Right ventricle myocardium inferior (tissue), 1 donor: ENCODE measurements at places on chromosomes 1 and 21.
A peak's percentile ranks its signal among the peaks of the same experiment; 100 is the strongest.

DNA sequence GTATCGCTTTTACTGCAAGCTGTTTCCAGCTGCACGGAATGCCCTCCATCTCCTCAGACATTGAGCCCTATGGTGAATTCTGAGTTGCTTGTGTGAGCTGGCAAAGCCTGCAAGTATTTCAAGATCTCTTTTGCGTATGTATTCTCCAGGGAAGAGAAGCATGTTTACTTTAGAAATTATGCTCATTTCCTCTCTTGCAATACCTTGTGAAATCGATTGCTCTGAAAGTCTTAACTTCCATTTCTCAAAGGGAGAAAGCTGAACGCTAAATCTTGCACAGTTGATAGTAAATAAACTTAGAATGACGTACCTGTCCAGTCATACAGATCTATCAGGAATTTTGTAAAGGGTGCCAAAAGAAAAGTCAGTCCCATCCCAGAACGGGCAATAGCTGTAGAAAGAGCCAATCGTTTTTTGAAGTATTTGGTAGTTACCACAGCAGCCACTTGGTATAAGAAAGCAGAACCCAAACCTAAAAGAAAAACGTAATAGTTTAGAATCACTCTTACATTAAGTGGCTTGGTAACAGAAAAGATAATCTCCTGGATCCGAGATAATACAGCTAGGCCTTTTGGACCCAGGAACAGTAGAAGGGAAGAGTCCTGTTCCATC is 10.0 kb downstream of the SLC16A4 start:
- DNase-seq, result no peak

- no peak for DNase-seq
Observed at GRCh38 chr1:91796390-91796654, 89.6 kb downstream of the TGFBR3 start.

DNA sequence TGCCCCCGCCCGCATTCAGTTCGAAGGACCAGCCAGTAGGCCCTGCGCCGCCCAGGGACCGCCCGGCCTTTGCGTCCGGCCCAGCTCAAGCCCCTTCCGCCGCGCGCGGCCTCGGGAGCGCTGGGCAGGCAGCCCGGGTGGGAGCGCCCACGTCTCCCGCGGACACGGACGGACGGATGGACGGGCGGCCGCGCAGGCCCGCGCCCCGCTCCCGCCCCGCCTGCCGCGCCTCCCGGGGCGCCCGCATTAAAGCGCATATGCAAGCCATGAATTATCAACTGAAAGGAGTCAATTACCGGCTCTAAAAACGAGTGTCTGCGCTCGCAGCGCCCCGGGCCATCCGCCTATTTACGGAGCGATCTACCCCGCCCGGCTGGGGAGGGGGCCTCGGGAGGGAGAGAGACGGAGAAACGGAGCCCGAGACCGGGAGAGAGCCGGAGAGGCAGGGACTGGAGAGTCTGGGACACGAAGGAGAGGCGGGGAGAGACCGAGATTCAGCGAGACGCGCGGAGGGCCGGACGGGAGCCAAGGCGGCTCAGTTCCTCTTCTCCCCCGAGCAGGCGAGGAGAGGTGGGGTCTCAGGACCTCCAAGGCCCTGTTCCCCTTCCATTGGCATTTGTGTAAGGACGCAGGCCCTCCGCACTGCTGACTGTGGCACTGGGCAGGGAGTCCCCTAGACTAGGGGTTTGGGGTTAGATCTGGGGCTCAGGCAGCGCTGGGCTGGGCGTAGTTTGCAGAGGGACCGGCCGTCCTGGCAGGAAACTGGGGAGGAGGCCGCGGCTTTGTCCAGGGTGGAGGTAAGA is 41.3 kb upstream of the DMBX1 start:
- DNase-seq, result peak; percentile 63

DNA sequence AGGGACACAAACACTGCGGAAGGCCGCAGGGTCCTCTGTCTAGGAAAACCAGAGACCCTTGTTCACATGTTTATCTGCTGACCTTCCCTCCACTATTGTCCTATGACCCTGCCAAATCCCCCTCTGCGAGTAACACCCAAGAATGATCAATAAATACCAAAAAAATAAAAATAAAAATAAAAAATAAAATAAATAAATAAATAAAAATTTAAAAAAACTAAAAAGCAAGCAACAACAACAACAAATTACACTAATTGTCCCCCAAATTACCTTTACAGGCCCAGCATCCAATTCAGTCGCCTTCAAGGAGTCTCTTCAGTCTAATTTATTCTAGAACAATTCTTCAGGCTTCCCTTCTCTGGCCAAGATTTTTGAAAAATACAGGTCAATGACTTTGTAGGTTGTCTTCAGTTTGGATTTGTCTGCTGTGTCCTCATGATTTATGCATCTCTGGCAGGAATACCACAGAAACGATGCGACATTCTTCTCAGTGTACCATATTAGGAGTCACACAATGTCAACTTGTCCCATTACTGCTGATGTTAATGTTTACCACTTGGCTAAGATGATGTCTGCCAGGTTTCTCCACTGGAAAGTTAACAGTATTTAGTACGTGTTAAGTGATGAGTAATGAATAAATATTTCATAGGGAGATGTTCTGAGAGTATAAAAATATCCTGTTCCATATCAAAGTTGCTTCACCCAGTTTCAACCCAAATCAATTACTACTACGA is 20.3 kb upstream of the BMP8B start:
- DNase-seq, result no peak

GRCh38 chr1:160834945-160835565 is 27.6 kb downstream of the CD244 start:
- DNase-seq, result no peak

- no peak for DNase-seq
Observed at GRCh38 chr1:19427087-19427781, 58.1 kb downstream of the CAPZB start.

GRCh38 chr1:203516906-203517305 is 23.0 kb downstream of the OPTC start:
- DNase-seq, result no peak

- DNase-seq, result peak; percentile 43
Observed at GRCh38 chr1:11708554-11709350, 17.2 kb downstream of the DRAXIN start.

- no peak for DNase-seq
Observed at GRCh38 chr1:84083307-84083706, 60.8 kb upstream of the PRKACB start.

DNA sequence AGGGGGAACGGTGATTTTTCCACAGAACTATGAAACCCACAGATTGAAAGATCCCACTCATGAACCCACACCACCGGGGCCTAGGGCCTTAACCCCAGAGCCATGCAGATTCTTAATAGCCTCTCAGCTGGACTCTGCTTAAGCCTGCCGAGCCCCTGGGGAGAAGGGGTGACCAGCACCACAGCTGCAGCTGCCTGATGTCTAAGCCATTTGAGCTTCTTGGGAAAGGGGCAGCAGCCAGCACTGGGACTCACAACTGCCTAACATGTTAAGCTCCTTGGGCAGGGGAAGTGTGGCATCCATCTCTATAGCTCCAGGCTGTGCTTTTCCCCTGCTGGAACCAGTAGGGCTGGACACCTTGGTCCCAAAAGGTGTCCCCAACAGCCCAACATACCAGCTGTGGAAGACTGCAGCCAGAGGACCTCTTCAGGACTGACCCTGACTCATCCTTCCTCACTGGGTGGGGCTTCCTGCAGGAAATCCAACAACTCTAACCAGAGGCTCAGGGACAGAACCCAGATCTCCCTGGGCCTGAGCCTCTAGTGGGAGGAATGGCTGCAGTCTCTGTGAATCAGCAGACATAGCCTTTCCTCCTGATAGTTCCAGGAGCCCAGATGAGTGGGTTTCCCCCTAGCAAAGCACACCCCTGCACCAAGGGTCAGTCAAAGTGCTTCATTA is 34.6 kb upstream of the FMO3 start:
- DNase-seq, result no peak

DNA sequence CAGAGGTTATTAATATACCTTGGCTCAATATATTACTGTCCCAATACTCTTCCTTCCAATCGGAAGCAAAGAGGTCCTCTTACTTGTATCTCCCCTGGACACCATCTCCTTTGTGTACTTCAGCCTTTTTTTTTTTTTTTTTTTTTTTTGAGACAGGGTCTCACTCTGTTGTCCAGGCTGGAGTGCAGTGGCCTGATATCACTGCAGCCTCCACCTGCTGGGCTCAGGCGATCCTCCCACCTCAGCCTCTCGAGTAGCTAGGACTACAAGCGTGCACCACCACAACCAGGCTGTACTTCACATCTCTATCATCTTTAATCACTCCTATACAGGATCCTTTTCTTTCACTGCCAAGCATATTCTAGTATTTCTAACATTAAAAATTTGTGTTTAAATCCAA is 2.8 kb upstream of the DARS2 start:
- no peak for DNase-seq

DNA sequence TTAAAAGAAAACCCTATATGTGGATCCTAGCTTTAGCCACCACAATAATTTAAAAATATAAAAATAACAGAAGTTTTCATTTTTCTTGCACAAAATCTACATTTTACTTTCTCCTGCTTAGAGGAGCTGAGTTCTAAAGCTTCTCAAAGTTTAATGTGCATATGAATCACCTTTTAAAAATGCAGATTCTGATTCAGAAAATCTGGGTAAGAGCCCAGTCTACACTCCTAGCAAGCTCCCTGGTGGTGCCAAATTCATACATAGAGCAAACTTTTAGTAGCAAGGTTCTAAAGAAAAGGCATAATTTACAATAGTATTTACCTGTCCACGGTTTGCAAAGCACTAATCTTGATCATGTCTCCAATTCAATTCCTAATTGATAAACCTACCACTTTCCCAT is 19.3 kb downstream of the RSBN1 start:
- no peak for DNase-seq

GRCh38 chr21:44867464-44867863 is 6.0 kb downstream of the PTTG1IP start:
- no peak for DNase-seq

DNA sequence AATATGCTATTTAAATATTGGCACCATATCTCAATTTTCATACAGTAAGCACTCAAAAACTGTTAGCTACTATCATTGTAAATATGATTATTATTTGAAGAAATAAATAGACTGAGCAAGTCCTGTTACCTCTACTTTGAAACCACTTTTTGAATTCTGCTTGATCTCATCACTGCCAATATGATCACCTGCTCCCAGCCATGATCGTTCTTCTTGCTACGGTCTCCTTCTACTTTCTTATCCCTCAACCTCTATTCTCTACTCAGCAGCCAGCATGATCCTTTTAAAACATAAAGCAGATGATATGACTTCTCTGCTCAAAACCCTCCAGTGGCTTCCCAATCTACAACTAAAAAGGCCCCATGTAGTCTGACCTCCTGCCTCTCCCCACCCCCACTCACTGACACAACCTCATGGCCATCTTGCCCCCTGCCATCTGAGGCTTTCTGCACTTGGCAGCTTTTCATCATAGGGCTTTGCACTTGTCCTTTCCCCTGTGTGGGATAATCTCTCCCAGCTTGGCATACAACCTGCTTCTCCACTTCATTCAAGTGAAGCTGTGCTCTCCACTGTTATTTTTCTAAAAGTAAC is 27.2 kb downstream of the CD34 start:
- DNase-seq, result no peak

- no peak for DNase-seq
Observed at GRCh38 chr1:212062832-212063438, 27.4 kb downstream of the DTL start.

GRCh38 chr1:223245411-223245810 is 102.4 kb upstream of the TLR5 start:
- DNase-seq, result no peak

DNA sequence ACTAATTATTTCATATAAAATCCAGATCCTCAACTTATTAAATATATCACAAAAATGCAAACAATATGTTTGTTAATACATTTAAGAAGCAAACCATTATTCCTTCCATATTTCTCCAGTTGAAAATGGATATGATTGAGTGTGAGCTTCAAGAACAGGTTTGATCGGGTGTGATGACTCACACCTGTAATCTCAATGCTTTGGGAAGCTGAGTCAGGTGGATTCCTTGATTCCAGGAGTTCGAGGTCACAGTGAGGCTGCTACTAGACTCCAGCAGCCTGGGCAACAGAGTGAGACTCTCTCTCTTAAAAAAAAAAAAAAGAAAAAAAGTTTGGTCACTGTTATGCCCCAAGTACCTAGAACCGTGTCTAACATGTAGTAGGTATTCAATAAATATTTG is 42.9 kb upstream of the RRP15 start:
- no peak for DNase-seq

DNA sequence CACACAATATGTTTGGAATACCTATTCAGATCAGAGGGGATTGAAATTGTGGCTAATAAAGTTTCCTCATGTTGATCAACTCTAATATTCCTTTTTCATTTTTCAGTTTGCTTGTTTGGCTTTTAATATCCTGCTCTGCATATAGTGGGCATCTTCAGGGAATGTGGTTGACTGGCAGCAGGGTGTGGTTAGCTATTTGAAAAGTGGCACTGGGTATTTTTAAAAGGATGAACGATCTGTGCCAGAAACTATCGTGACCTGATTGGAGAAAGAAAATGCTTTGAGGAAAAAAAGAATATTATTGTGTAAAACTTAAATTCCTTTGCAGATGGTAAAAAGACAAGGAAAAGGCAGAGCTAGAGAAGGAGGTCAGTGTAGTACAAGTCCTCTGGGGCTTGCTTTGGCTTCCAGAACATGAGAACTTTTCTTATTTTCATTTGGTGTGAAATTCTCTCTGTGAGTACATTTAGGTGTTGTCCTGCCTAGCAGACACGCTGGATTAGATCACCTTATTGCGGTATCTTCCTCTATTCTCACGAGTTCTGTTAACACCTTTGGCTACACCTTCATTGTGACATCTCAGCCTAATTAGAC is 329.7 kb upstream of the SNX7 start:
- no peak for DNase-seq

DNA sequence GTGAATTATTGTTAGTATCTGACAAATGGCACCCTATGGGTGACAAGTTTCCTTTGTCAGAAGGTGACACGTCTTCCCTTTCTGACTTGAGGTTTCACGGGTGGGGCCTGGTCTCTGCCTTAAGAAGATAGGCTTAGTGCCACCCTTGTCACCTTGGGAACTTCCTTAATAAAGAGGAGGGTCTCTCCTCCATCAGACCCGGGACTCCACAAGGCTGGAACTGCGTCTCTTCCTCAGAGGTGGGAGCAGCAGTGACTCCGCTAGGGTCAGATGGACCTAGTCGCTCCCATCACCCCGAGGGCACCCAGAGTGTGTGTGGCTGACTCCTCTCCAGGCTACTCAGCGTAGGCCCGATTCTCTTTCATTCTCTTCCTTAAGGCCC is 774 bp upstream of the WDTC1 start:
- DNase-seq, result peak; percentile 69

DNA sequence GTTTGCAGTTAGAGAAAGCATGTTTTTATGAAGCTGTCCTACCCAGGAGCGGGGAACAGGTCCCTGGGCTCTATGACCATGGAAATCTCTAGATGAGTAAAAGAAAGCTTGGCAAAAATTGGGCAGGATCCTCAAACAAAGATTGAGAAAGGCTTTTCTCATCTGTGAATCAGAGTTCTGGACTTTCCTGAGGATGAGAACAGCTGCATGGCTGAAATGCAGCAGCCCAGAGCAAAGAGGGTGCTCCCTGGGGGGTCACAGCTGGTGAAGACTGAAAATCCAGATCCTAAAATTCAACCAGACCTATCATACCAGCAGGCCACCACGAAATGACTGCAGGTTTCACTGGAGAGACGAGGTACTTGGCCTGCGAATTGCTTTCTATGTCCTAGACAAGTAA is 65.7 kb upstream of the APP start:
- DNase-seq, result no peak
